ENCODE measurements at places on chromosomes 7 and 10. TPM values are rescaled to one million over a fixed set of nuclear protein-coding genes. Genes with fewer than 3 reads are reported as not detected.

GRCh38 chr10:1183701-1184100, 127.5 kb downstream of the WDR37 start:
- peak; percentile 72 for DNase-seq

- DNase-seq: peak; percentile 86
Measured at GRCh38 chr7:140672382-140673062, at the start of gene ADCK2. TSS of gene ADCK2 (plus strand) at chr7:140672945. CDS start at chr7:140673331, 386 bp downstream.

DNA sequence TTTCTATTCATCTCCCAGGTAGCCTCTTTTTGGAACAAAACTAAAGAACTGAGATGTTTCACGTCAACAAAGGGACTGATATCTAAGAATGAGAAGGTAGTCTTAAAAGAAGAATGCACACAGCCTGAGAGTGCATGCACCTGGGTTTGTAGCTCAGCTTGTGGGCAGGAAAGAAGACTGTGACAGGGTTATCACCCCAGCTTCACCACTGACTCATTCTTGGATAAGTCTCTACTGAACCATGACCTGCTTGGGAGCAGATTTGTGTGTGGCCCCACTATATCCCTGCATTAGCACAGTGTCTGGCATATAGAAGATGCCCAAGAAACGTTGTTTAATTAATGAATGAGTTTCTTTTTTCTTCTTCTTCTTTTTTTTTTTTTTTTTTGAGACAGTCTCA, 187.5 kb downstream of the GPAM start:
- no peak for DNase-seq

GRCh38 chr10:822197-822596, 109.3 kb downstream of the LARP4B start:
- no peak for DNase-seq

DNA sequence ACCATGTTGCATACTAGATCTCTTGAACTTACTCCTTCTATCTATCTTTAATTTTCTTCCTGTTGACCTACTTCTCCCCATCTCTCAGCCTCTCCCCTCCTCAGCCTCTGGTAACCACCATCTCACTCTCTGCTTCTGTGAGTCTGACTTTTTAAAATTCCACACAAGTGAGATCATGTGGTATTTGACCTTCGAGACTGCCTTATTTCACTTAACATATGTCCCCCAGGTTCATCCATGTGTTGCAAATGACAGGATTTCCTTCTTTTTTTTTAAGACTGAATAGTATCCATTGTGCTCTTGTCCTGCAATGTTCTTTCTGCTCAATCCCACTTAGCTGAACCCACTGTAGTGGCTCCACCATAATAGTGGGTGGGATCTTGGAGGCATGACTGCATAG, 51.4 kb upstream of the DNAJC1 start:
- no peak for DNase-seq

GRCh38 chr10:71752391-71753090, 20.8 kb downstream of the VSIR start:
- DNase-seq: no peak

- no peak for DNase-seq
Measured at GRCh38 chr10:73601486-73601921, 10.4 kb upstream of the USP54 start.

GRCh38 chr7:106309362-106309761, 24.6 kb upstream of the NAMPT start:
- no peak for DNase-seq

- DNase-seq: no peak
Measured at GRCh38 chr10:72006026-72006425, 41.8 kb downstream of the CHST3 start.

GRCh38 chr7:107902381-107902780, 11.4 kb downstream of the DLD start:
- no peak for DNase-seq

DNA sequence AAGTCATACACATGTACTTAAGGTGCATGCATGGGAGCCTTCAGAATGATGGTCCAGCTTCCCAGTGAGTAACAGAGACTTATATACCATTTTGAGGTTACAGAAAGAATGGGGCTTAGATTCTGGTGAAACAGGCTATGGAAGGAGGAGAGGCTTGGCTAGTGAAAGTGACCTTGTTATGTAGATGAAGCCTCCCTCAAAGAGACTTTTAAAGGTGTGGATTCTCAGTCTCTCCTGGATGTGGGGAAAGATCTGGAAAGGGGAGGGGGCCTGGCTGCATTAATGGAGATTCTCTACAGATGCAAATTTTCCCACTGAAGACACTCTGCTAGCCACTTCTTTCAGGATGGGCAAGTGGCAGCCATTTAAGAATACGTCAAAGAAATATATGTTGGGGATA, 5.5 kb downstream of the RASSF4 start:
- DNase-seq: no peak

- DNase-seq: no peak
Measured at GRCh38 chr10:84493361-84493760, 165.0 kb downstream of the CCSER2 start.

DNA sequence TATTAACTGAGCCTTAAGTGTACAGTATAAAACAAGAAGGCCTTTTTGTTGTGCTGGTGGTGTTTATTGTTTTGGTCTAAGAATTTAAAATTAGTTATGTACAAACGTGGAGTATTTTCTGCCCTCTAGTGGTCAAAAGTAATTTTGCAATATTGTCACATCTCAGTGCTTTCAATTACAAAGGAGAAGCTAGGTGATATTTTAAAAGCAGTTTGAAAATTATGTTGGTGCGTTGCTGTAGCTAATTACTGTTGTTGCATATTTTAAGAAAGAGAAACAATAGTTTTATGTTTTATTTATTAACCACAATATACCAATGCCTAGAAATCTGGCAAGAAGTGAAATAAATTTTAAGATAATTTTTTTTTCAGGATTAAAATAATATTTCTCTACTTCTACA, 11.4 kb downstream of the NPVF start:
- DNase-seq: no peak

- peak; percentile 82 for DNase-seq
Measured at GRCh38 chr10:46523119-46523961, 33.1 kb downstream of the GPRIN2 start.

- no peak for DNase-seq
Measured at GRCh38 chr10:7146189-7146588, 264.6 kb downstream of the SFMBT2 start.

Gene ZNF117
- 9.9 TPM for total RNA-seq

Gene IGFBP1
- total RNA-seq: not detected

Gene GSTO2
- total RNA-seq: 0.48 TPM

Gene CRYGN
- total RNA-seq: 1.1 TPM

Gene NYAP1
- 1.4 TPM for total RNA-seq

Gene TMEM225B
- total RNA-seq: 0.57 TPM

Gene IFIT1B
- total RNA-seq: 1.1 TPM

Gene SNX10
- 6.5 TPM for total RNA-seq

Gene AKR1C3
- 29.6 TPM for total RNA-seq

Gene KAZALD1
- 6.5 TPM for total RNA-seq
